ENCODE measurements at places on chromosomes 5 and 9.

DNA sequence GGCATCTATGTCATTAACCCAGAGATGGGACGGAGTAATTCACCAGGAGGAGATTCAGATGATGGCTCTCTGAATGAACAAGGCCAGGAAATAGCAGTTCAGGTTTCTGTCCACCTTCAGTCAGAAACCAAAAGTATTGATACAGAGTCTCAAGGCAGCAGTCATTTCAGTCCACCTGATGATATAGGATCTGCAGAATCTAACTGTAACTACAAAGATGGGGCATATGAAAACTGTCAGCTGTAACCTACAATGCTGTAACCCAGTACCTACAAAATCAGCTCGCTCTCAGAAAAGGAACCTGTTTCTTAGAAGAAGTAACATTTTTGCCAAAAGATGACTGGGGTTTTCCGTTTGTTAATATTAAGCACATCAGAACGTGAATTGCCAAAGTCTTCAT lies 14.7 kb downstream of the MFAP3 start:
- DNase-seq = no peak

- no peak for DNase-seq
These were observed 28.7 kb downstream of the ELL2 start for GRCh38 chr5:95932941-95933340.

- DNase-seq = no peak
These were observed 48.3 kb upstream of the IRX4 start for GRCh38 chr5:1930880-1931603.

- no peak for DNase-seq
These were observed 30.9 kb downstream of the FABP6 start for GRCh38 chr5:160260006-160260775.

- no peak for DNase-seq
These were observed 45.3 kb downstream of the ZCCHC7 start for GRCh38 chr9:37165644-37166043.

DNA sequence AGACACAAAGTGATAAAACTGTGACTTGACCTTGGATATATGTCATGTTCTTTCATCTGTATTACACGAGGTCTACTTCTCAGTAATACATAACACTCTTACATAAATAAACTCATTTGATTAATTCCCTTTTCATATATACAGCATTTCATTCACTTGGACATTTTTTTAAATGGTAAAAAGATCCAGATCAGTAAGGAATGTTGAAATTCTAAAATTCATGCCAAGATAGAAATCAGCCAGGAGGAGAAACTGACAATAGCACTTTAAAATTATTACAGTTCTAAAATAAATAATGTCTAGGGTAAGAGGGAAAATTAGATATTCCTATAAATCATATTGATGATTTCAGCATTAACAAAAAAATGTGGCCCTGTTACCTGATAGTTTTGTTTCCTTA lies 46.2 kb upstream of the POU5F2 start:
- DNase-seq = no peak

- DNase-seq = no peak
These were observed 341.5 kb downstream of the OSTF1 start for GRCh38 chr9:75429531-75430475.

DNA sequence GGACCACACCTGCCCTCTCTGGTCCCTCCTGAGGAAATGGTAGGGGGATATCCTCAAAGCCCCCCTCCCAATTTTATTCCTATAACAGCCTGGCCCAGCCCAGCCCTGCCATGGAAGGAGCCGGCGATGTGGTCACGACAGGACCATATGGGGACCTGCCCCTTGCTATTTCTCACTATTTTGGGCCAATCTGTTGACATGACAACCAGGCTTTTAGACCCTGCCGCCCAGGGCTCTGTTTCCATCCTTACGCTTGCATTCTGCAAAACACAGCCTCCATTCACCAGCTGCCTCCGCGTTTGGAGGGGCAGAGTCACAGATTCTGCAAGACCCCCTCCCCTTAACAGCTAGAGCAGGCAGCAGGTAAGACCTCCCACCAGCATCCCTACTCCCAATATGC lies 112.2 kb downstream of the GABBR2 start:
- DNase-seq = no peak

- no peak for DNase-seq
These were observed 31.2 kb upstream of the CLPTM1L start for GRCh38 chr5:1375871-1376810.

DNA sequence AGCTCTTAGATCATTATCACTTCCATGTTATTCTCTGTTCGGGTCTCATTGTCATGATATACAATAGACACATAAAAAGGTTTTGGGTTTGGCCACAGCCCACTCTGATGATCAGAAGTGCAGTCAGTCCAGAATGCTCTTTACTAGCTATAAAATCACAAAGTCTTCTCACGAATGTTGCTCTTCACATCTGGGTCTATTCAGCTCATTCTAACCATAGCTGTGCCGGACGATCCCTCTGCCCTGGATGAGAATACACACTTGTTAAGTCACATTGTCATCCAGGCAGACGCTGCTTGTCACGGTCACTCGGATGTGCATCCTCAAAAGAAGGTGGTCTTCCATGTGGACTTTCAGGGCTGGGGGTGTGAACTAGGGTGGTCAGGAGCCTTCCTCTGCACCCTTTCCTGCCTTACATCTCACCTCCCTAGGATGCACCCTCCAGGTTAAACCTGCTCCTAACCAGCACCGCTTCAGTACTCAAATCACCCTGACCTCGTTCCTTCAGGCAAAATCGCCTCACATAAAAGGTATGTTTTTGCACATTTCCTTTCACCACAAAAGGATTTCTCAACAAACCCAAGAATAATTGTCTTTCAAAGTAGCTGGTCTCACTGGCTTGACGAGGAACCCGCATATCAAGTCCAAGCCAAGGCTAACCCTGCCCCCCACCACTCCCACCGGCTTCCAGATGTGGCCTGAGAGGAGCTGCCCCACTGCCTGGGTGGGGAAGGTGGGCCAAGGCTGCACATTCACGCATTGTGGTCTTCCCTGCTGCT lies 21.9 kb downstream of the ANKH start:
- no peak for DNase-seq

GRCh38 chr5:131270809-131271208 lies 7.0 kb downstream of the CDC42SE2 start:
- DNase-seq = no peak

DNA sequence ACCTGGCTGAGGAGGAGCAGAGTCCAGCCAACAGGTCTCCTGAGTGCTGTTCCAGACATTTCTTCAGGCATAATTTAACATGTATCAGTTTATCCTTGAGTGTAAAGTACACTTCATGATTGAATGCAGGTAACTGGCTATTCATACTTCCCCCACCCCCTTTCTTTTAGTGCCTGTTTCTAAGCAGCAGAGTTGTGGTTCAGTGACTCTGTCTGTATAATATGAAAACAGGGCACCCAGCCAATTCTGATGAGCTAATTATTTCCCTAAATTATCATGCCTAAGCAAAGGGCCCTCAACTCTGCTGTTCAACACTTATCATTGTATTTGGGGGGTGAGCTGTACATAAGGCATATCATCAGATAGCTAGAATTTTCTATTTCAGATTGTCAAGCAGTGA lies 51.9 kb upstream of the ZSWIM6 start:
- DNase-seq = peak; percentile 84

DNA sequence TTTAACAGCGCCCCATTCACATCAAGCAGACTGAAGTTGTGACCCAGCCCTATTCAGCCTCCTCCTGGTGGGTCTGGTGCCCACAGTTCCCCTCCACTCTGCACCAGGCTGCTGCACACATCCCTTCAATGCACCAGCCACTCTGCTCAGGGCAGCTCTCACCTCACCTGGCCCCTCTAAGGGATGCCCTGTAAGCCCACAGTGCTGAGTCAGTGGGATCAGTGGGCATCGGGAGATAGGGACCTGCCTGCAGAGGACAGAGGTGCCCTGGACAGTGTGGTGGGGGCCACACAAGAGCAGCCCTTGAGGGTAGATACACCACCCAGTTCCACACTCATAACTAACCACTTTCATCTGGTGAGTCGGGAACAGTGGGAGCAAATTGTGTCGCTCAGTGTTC lies 38.3 kb upstream of the S1PR3 start:
- no peak for DNase-seq

GRCh38 chr5:73692166-73692640 lies 66.2 kb downstream of the ARHGEF28 start:
- DNase-seq = no peak

- DNase-seq = no peak
These were observed 25.1 kb upstream of the CD180 start for GRCh38 chr5:67221487-67222242.

- no peak for DNase-seq
These were observed 59.6 kb upstream of the C5orf58 start for GRCh38 chr5:170173227-170173626.
